Inflammatory macrophage (primary cell): ENCODE measurements at places on chromosomes 3 and 15.

- DNase-seq: no peak
Measured at GRCh38 chr15:69164807-69165636, 4.6 kb downstream of the GLCE start.

- DNase-seq: no peak
Measured at GRCh38 chr3:100008081-100008698, 106.1 kb downstream of the FILIP1L start.

- DNase-seq: peak; percentile 28
Measured at GRCh38 chr3:33194303-33194702, 24.3 kb downstream of the SUSD5 start.

DNA sequence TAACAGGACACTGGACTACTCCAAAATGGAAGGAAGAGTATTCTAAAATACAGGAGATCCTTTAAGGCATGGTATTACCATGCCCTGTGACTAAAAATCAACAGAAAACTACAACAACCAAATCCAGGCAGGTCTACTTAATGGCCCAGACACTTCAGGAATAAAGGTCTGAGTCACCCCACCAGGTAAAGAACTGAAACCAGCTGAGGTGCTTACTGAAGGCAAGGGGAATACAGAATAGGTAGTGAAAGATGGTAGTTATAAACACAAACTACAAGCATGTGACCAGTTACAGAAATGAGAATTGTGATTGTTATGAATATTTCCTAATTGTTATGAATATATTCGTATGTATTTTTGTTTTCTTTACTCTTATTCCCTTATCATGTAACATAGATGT, 13.4 kb downstream of the IFT57 start:
- DNase-seq: no peak

- no peak for DNase-seq
Measured at GRCh38 chr3:57855943-57856342, 99.8 kb downstream of the SLMAP start.
